ENCODE measurements at places on chromosomes 3 and 15. TPM values are rescaled to one million over a fixed set of nuclear protein-coding genes. Genes with fewer than 3 reads are reported as not detected.

- no peak for DNase-seq
Measured at GRCh38 chr15:101250873-101251829, 697 bp downstream of the CHSY1 start.

The ESYT3 gene
- polyA plus RNA-seq: not detected

The SLC28A1 gene
- polyA plus RNA-seq: not detected

DNA sequence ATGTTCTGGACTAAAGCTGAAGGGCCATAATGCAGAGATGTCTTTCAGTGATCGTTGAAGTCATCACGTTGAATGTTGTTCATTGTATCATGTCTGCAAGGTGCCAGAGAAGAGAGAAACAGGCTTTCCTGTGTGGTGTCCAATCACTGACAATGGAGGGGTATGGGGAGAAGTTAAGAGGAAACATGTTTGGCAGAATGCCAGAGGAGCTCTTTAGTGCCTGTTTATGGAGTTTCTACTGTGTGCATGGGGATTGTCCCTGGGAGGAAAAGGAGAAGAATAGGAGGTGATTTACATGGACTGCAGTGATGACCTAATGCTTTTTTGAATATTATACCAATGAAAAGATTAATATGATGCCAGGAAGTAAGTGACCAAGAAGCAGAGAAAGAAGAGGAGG is 11.7 kb downstream of the SCAANT1 start:
- DNase-seq: peak; percentile 86

DNA sequence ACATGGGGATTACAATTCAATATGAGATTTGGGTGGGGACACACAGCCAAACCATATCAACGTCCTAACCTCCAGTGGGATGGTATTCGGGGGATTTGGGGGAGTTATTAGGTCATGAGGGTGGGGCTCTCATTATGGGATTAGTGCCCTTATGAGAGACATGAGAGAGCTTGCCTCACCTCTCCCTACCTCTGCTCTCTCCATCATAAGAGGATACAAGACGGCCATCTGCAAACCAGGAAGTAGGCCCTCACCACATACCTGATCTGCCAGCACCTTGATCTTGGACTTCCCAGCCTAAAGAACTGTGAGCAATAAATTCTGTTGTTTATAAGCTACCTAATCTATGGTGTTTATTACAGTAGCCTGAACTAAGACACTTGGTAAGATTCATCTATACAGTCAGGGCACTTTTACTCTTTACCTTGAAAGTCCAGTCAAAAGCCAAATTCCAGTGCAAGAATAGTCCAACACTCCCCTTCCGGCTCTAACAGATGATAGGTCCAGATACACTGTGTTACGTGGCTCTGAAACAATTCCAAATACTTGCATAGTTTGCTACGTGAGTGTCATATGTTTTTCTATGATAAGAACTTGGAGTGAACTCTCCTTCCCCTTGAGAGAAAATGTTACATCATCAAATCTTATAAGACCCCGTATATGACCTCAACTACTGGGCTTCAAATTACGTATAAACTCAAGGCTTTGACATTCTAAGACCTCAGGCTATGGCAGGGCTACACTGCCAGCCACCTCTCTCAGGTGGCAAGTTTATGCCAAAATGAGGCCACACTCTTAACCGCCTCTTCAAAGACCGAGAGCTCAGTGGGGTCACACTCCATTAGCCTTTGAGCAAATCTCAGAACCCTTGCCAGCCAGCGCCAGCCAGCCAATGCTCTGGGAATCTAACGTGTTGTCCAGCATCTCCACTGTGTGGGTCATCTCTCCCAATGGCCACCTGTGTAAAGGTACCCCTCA is 129.9 kb downstream of the XXYLT1 start:
- DNase-seq: peak; percentile 92

DNA sequence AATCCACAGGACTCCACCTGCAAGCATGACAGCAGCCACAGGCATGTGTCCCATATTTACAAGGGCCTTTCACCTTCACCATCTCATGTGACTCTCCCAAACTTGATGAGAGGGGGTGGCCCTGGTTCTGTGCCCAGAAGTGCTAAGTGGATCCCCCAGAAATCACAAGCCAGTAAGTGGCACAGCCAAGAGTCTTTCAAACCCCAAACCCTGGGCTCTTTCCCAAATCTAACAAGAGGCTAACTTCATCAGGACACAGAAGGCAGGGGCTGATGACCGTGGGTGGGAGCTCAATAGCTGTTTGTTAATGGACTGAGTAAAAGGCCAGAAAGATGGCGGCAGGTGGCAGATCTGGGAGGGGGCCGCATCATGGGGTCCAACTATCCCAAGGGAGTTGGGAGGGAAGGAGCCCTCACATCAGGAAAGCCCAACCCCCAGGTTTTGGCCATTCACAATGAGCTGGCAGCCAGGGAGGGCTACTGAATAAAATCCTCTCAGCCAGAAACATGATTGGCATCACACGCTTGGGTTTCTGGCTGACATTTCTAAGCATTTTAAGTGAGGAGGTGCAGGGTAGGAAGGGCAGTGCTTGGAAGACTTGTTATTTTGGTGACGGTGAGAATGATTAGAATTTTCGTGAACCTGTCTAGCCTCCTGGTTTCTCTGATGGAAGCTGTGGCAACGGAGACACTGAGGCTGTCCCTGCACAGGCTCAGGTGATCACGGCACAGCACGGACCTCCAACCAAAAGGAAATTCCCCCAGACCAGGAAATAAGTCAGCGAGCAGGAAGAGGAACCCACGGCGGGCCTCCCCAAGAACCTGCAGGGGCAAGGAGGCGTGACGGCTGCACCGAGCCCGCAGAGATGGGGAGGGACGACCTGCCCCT is 109.3 kb downstream of the OXNAD1 start:
- DNase-seq: no peak

The NDN gene
- polyA plus RNA-seq: 23.1 TPM

DNA sequence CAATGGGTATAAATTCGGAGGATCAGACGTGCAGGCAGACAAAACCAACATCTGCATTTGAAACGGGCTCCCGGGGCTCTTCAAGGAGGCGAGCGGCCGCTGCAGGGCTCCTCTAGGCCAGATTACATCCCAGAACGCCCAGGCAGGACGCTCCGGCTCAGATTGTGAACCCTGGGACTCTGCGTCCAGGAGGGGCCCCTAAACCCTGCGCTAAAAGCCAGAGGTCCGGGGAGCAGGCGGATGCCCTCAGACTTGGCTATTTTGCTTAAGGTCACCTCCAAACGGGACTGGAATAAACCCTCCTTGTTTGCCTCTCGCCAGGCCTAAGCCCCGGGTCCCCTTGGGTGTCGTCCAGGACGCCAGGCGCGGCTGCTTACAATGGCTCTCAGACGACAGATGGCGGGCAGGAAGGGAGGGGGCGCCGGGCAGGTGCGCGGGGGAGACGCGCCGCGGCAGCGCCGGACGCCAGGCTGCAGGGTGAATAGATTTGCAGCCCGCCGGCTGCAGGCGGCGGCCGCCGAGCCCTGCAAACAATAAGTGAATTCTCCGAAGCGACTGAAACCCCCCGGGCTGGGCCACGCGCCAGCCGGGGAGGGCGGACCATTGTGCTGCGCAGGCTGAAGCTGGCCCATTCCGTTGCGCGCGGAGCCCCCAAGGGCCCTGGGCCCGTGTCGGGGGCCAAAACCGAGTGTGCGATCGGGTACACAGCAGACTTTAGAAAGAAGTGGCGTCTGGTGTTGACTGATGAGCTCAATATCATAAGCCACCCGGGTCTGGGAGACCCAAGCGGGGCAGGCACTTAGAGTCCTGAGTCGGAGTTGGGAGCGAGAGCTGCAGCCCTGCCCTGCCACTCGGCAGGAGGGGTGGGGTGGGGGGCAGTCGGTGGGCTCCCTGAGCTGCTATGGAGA is 32.3 kb upstream of the AMOTL2 start:
- DNase-seq: peak; percentile 28

- DNase-seq: peak; percentile 68
Measured at GRCh38 chr3:172515130-172515918, 7.9 kb downstream of the TNFSF10 start.

DNA sequence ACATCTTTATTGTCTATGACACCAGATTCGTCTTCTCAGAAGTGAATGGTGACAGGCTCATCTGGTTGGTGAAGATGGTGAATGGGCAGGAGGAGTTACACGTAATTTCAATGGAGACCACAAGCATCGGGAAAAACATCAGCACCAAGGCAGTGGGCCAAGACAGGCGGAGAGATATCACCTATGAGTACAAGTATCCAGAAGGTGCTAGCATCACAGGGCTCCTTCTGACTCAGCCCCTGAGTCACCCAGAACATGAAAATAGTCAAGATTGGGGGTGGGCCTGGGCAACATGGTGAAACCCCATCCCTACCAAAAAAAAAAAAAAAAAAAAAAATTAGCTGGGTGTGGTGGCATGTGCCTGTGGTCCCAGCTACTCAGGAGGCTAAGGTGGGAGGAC is 32.6 kb downstream of the TGM4 start:
- DNase-seq: no peak

The EXOG gene
- 8.5 TPM for polyA plus RNA-seq

GRCh38 chr3:14213066-14213774 is 34.6 kb downstream of the LSM3 start:
- no peak for DNase-seq

Data from endothelial cell of umbilical vein (primary cell).